ENCODE measurements at places on chromosomes 11 and 22. TPM values are rescaled to one million over a fixed set of nuclear protein-coding genes. Genes with fewer than 3 reads are reported as not detected.
A peak's percentile ranks its signal among the peaks of the same experiment; 100 is the strongest.

DNA sequence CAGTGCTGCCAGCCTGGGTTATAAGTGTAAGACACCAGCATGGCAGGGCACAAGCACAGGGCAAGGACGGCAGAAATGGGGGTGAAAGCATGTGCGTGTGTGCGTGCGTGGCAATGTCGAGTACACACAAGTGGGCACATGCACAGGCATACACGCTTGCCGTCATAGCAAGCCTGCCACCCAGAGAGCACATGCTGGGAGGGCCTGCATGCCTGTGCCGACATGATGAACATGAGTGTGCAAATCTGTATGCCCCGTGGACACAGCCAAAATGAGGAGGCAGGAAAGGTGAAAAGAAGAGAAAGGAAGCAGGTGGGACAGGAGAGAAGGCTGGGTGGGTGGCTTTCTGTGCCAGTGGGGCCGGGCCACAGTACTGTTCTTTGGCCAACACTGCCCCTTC lies 62.9 kb downstream of the NECTIN1 start:
- DNase-seq, result no peak
- no peaks in the 10 kb centered on the region for H3K27me3 ChIP-seq
- H3K4me3 ChIP-seq, result no peak overlapping the region
- no peak overlapping the region for H3K27ac ChIP-seq
- H3K4me1 ChIP-seq, result peaks cover 13% of the 10 kb centered on the region

DNA sequence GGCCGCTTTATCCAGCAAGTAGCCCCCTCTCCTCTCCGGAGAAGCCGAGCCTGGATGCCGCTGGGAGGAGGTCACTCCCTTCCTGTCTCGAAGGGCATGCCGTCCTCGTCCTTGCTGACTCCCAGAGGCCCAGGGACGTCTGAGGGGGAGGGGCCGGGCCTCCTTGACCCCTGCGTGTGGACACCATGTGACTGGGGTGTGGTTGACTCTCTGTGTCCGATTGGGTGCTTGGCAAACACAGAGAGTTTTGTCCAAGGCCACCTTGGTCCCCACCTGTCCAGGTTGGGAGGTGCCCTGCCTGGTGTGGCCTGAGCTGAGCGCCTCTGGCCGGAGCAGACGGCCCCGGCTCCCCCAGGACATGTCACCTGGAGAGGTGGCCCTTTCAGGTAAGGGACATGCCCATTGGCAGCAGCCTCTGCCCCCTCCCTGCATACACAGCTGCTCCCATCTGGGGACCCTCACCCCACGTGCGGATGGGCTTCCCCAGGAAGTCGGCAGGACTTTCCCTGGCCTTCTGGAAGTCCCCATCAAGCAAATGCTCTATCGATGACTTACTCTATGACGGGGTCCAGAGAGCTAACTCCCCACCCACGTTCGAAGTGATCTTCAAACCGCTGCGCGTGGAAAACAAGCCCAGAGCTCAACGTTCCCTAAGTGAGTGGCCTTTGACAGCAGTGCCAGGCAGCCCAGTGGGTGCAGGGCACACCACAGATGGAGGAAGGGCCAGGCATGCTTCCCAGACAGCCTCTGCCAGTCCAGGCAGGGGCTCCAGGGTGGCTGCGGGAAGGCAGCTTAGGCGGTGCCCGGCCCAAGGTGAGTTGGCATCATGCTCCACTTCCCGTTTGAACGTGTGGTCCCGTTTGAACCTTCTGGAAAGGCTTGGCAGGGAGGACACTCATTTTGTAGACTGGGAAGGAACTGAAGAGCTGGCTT lies at the start of gene SMIM38:
TSS of gene SMIM38 (plus strand) at position 634 of the 933 bp plus-strand sequence. CDS start 1,912 bp downstream, outside the sequence.
- H3K27ac ChIP-seq, result peak within 1 kb of the TSS; percentile 70
- peaks cover 9% of the 10 kb centered on the region for H3K36me3 ChIP-seq
- no peak within 1 kb of the TSS for H3K4me3 ChIP-seq
- H3K27me3 ChIP-seq, result no peaks in the 10 kb centered on the region

- no peaks in the 10 kb centered on the region for H3K27me3 ChIP-seq
- H3K36me3 ChIP-seq, result peaks cover 68% of the 10 kb centered on the region
- no peak overlapping the region for H3K4me3 ChIP-seq
- H3K4me1 ChIP-seq, result peaks cover 20% of the 10 kb centered on the region
- DNase-seq, result no peak
Measured at GRCh38 chr11:112082729-112083128, 3.8 kb downstream of the TIMM8B start.

DNA sequence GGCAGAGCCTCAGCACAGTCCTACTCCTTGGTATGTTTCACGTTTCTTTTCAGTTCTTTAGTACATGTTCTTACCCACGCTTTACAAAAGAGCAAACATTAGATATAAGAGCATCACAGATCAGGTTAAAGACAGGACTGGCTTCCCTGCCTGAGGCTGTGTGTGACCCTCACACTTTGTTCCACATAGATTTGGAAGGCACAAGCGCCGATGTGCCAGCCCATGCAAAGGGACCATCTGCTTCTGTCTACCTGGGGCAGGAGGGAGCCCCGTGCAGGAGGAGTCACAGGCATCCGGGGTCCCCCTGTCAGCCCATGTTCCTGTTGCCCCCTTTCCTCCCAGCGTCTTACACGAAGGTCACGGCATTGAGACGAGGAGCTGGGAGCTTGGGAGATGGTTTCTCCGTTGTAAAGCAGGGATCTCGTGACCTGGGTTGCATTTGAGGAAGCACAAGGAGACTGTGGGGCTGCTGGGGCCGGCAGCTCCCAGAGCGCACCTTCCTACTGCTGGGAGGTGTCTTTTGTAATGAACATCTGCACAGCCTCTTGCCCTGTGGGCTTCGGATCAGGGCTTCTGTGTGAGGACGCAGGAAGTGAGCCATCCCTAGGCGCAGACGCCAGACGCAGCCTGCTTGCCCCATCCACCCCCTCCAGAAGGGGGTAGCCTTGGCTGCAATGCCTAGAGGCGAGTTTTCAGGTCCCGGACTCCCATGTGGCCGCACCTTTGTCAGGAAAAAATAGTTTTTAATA lies 72.6 kb downstream of the SCN3B start:
- H3K4me1 ChIP-seq, result peaks cover 5% of the 10 kb centered on the region
- no peak overlapping the region for H3K4me3 ChIP-seq
- H3K27me3 ChIP-seq, result no peaks in the 10 kb centered on the region
- H3K36me3 ChIP-seq, result no peaks in the 10 kb centered on the region
- no peak for DNase-seq

DNA sequence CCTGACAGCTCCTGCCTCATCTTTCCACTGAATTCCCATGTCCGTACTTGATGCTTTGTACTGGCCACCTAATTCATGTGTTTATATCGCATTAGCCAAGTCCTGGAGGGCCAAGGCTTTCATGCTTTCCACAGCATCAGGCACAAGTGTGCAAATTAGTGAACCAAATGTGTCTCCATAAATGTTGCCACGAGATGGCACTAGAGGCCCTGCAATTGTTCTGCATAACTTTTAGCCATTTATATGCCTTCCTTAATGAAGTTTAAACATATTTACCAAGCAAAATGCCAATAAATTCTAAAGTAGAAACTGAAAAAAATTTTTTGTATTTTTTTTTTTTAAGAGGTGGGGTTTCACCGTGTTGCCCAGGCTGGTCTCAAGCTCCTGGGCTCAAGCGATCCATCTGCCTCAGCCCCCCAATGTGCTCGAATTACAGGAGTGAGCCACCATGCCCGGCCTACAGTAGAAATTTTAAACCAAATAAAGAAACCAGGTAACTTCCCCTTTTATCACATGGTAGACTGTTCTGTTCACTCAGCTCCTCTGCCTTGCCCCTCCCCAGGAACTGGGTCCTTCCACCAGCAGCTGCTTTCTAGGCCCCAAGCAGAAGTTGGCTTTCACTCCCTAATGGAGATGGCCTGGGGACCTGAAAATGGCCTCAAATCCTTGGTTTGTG lies 20.8 kb upstream of the IL18BP start:
- DNase-seq, result no peak
- no peak overlapping the region for H3K4me3 ChIP-seq
- H3K4me1 ChIP-seq, result peaks cover 17% of the 10 kb centered on the region
- H3K27ac ChIP-seq, result no peak overlapping the region
- no peaks in the 10 kb centered on the region for H3K27me3 ChIP-seq
- peaks cover 14% of the 10 kb centered on the region for H3K36me3 ChIP-seq

DNA sequence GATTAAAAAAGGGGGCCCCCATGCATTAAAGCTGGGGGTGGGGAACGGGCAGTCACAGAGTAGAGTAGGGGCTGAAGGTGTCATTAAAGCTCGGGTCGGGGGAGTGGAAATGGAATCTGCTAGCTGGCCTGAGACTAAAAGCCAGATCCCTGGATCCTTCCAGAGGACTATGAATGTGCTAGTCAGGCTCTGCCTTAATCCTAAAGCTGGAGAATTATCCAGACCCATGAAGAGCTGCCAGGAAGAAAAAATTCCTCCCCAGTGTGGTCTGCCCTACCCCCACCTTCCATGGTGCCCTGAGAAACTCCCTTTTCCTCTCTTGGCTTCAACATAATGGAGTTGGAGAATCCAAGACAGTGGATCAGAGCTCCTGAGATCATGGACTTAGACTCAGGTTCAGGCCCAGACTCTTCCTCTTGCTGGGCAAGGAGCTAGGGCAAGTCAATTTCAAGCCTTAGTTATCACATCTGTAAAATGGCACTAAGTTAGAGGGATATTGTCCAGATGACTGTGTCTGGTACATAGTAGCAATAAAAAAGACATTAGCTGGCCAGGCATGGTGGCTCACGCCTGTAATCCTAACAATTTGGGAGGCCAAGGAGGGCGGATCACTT lies 24.0 kb upstream of the SMTN start:
- H3K4me3 ChIP-seq, result no peak overlapping the region
- H3K27ac ChIP-seq, result peak overlapping the region; percentile 94
- no peak for DNase-seq
- no peaks in the 10 kb centered on the region for H3K27me3 ChIP-seq
- no peaks in the 10 kb centered on the region for H3K36me3 ChIP-seq

DNA sequence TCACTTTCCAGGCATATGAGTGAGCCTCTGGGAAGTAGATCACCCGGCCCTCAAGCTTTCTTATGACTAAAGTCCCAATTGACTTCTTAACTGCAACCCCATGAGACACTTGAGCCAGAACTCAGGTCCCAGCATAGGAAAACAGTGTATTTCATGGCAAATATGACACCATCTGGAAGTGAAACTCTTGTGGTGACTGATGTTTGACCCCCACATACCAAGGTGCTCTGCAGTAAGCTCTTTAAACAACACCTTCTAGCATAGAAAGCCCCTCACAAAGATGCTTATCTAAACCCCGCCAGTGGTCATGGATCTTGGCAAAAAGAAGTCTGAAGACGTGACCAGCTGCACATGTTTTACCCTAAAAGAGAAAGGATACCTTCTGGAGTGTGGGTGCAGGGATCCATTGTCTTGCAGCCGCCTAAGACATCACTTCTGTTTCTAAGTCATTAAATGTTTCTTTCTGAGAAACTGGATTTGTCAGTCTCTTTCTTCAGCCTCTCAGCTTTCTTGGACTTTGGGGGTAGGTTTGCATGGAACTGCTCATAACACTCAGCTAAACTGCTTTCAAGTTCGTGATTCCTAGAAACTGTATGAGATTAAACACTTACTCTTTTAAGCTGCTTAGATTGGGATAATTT lies 7.4 kb upstream of the PELI3 start:
- H3K4me3 ChIP-seq, result no peak overlapping the region
- H3K36me3 ChIP-seq, result no peaks in the 10 kb centered on the region
- no peak for DNase-seq

DNA sequence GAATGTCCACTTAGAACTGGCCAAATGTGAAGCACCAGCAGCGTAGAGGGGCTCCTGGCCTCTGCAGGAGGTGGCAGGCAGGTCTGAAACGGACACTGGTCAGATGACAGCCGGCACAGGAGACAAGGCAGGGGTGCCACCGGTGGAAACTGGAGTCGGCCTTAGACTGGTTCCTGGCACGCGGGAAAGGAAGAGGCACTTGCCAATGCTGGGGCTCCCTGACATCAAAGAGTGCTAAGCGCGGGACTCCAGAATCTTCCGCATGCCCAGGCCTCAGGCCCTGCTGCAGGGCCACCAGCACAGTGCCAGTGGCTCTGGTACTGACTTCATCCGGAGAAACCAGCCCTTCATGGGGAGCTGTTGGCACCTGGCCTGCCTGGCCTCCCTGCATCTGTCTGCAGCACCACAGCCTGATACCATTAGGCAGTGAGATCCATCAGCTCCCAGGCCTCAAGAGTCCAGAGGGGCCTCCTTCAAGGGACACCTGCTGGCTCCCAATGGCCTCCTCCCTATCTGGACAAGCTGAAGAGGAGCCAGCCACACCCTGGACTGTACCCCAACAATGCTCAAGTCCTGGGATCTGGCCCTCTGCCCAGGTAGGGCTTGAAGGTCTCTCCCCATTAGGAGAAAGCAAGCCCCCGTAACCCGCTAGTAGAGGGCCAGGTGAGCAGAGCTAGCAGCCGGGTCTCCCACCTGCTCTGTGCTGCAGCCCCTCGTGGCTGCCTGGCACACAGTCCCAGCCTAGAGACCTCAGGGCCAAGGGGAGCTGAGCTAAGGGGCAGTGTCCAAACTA lies 29.7 kb upstream of the GNB1L start:
- peaks cover 24% of the 10 kb centered on the region for H3K4me1 ChIP-seq
- no peak overlapping the region for H3K4me3 ChIP-seq
- peaks cover 11% of the 10 kb centered on the region for H3K36me3 ChIP-seq
- DNase-seq, result no peak
- H3K27ac ChIP-seq, result no peak overlapping the region

GRCh38 chr11:26188554-26188953 lies 143.4 kb upstream of the ANO3 start:
- DNase-seq, result no peak
- no peaks in the 10 kb centered on the region for H3K36me3 ChIP-seq
- no peak overlapping the region for H3K4me3 ChIP-seq

ASCL2 gene
- total RNA-seq, result 0.32 TPM
